ENCODE measurements at places on chromosomes 1 and 21. TPM values are rescaled to one million over a fixed set of nuclear protein-coding genes. Genes with fewer than 3 reads are reported as not detected.

Gene GRHL3
- polyA plus RNA-seq: not detected

DNA sequence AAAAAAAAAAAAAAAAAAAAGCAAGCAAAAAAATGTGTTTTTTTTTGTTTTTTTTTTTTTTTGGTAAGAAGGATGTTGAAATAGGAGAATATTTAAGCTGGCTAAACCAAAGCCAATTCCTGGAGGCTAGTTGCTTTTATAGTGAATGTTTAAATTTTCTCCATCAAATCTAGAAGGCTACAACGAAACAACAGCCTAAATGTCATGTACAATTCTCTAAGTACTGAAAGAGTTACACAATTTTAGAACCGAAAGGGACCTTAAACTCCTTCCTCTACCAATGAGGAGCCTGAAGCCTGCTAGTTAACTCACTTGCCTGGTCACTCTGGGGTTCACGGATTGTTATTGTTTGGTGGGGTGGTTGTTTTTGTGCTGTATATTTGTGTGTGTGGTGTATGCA is 3.5 kb downstream of the WLS start:
- no peak for DNase-seq

GRCh38 chr1:235853653-235854052 is 13.1 kb downstream of the LYST start:
- DNase-seq: no peak

- peak; percentile 77 for DNase-seq
Measured at GRCh38 chr1:41496080-41497055, 11.9 kb upstream of the EDN2 start.

Gene PDE9A
- polyA plus RNA-seq: 6.7 TPM

Gene SAMD13
- polyA plus RNA-seq: 10.3 TPM

GRCh38 chr21:20760221-20760620 is 238.0 kb upstream of the NCAM2 start:
- DNase-seq: no peak

Gene ADAMTS5
- polyA plus RNA-seq: 17.7 TPM

Gene SPRR3
- 41.0 TPM for polyA plus RNA-seq

- no peak for DNase-seq
Measured at GRCh38 chr1:56450004-56450666, 129.2 kb downstream of the PLPP3 start.

DNA sequence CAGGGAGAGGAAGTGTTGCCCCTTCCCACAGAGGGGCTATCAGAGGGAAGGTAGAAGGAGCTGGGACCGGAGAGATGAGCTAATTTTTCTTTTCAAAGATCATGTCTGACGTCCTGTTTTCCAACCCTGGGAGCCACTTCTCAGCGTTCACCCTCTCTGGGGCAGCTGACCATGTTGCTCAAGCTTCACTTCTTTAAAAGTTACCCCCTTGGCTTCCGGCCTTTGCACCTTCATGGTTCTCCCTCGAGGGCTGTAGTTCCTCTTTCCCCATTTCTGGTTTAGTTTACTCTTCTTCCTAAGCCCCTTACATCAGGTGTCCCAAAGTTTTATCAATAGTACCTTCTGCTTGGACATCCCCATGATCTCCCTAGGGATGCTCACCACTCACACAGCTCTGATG is 23.8 kb upstream of the CSF1 start:
- no peak for DNase-seq

Gene FCRL6
- polyA plus RNA-seq: not detected

DNA sequence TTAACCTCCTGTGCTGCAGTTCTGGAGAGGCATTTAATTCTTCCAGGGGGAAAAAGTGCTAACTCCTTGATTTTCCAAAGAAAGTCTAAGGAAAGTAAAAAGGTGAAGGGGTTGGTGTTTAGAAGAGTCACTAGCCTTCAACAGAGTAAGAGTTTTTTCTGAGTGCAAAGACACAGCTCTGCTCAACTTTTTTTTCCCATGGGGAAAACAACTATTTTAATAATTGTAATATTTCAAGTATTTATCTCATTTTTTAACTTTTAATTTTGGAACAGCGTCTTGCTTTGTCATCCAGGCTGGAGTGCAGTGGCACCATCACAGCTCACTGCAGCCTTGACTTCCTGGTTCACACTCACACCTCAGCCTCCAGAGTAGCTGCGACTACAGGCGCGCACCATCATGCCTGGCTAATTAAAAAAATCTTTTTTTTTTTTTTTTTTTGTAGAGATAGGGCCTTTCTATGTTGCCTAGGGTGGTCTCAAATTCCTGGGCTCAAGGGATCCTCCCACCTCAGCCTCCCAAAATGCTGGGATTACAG is 202.6 kb downstream of the APP start:
- no peak for DNase-seq

Gene CNR2
- 0.16 TPM for polyA plus RNA-seq

GRCh38 chr1:242055749-242056320 is 56.9 kb upstream of the MAP1LC3C start:
- no peak for DNase-seq

DNA sequence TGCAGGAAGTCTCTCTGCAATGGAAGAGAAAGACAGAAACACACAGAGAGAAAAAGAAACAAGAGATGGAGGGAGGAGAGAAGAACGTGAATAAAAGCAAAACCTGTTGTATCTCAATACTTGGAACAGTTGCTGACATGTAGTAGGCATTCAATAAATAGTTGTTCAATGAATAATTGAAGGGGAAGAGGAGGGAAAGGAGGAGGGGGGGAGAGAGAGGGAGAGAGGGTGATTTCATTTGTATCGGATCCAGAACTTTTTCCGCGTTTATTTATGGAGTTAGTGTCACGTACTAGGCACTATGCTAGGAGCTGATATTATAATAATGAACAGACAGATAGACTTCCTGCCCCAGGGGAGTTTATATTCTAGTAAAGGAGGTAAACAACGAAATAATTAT is 144.1 kb downstream of the OMA1 start:
- no peak for DNase-seq

DNA sequence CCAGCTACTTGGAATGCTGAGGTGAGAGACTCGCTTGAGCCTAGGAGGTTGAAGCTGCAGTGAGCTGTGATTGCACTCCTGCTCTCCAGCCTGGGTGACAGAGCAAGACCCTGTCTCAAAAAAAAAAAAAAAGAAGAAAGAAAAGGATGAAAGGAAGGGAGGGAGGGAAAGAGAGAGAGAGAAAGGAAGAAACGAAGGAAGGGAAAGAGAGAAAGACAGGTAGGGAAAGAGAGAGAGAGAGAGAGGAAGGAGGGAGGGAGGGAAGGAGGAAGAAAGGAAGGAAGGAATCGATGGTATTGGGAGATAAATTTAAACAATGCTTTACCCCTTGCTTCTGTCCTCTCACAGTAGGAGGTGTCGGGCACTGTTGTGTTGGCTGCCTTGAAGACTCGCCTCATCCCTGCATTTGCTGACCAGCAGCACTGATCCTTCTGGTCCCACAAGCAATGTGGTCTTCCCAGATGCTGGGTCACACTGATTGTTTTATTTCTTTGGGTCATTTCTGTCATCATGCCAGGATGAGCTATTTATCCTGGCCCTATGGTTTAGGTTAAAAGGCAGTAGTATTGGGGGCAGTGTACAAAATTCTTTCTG is 30.9 kb downstream of the GPR137B start:
- DNase-seq: no peak

DNA sequence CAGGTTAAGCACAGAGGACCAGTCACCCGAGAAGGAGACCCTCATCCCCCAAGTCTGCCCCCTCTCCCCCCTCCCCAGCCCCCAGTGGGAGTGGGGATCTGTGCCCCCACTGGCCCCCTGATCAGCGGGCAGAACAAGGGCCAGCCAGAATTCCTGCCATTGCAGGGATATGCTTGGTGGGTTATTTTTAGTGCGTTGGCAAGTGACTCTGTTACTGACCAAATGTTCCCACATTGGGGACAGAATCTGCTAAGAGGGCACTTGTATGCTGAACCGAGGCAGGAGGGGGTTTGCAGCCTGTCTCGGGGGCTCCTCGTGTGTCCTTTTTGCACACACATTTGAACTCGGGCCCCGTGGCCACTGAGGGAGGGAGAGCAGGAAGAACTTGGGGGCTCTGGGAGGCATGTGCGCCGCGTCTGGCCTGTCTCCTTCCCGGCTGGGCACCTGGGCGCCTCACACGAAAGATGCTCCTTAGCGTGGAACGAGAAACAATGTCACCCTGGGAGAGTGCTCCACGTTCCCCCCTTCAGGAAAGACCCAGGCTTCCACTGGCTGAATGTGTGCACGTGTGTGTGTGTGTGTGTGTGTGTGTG is 66.4 kb upstream of the CASZ1 start:
- no peak for DNase-seq

DNA sequence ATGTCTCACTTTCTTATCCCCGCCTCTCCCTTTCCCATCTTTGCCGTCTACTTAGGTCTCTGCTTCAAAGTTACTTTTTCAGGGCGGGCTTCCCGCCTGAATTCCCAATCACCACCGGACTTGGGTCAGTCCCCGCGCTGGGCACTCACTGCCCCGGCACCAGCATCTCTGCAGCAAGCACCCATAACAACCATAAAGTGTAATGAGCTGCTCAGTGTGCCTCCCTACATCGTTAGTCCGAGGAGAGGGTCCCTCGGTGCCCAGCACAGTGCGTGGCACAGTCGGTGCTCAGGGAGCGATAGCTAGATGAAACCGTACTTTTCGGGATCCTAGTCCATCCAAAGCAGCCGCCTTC is 633 bp upstream of the CTPS1 start:
- DNase-seq: no peak

DNA sequence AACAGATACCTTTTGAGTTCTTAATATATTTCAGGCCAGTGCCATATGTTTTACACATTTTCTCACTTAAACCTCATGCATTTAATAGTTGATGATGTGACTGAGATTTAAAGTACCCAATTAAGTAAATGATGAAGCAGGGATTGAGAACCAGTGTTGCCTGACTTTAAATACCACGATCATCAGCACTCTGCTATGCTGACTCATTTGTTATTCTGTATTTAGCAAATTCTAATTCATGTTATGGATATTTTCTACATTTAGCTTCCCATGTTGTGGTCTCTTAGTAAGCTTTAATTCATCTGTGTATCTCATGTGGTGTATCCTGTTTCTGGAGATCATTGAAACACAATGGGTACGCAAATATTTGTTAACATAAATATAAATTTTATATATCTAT is 363.0 kb downstream of the PTBP2 start:
- DNase-seq: no peak

GRCh38 chr1:234710936-234711724 is 101.2 kb upstream of the IRF2BP2 start:
- DNase-seq: no peak

- DNase-seq: no peak
Measured at GRCh38 chr21:41680444-41681347, 86.2 kb downstream of the RIPK4 start.

GRCh38 chr1:53420341-53420740 is 38.9 kb upstream of the DMRTB1 start:
- DNase-seq: no peak

Measured in muscle of arm (tissue), 14 donors.